Hematopoietic multipotent progenitor cell treated with erythropoietin and hydrocortisone succinate and interleukin-3 and kit ligand, for 6 days (in vitro differentiated cells): ENCODE measurements at places on chromosomes 3 and 15.

GRCh38 chr15:101521591-101521990, 32.1 kb upstream of the PCSK6 start:
- DNase-seq = peak; percentile 69

DNA sequence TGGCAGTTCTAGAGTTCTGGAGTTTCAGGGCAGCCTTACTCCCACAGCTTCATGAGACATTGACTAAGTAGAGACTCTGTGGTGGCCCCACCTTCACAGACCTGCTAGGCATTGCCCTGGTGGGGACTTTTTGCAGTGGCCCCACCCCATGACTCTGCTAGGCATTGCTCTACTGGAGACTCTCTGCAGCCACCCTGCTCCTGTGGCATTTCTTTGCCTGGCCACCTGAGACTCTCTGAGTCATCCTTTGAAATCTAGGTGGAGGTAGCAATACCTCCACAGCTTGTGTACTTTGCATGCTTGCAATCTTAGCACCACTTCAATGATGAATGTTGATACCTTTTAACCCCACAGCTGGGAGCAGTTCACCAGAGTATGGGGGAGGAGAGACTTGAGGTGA, 40.6 kb upstream of the DHX36 start:
- no peak for DNase-seq

- DNase-seq = no peak
These were observed 341.8 kb upstream of the GBE1 start for GRCh38 chr3:82103241-82103640.

- peak; percentile 58 for DNase-seq
These were observed 40.9 kb upstream of the RNU6-1 start for GRCh38 chr15:67880651-67881182.

- no peak for DNase-seq
These were observed 18.6 kb upstream of the SLC2A2 start for GRCh38 chr3:171044835-171045793.

DNA sequence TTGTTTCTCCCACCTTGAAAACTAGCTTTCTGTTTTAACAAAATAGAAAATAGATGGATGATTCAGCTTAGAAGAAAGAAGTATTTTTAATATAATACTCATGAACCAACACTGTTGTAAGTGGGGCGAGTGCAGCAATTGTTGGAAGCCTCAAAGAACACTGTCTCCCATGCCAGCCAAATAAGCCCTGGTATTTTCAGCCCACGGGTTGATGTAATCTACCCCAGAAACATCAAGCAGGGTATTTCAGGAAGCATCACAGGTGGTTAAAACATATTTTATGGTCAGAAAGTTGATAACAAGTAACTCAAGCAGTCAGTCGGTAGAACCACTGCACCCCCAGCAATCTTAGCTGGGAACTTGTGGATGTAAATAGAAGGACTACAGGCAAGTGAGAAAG, 115.9 kb downstream of the SV2B start:
- no peak for DNase-seq

DNA sequence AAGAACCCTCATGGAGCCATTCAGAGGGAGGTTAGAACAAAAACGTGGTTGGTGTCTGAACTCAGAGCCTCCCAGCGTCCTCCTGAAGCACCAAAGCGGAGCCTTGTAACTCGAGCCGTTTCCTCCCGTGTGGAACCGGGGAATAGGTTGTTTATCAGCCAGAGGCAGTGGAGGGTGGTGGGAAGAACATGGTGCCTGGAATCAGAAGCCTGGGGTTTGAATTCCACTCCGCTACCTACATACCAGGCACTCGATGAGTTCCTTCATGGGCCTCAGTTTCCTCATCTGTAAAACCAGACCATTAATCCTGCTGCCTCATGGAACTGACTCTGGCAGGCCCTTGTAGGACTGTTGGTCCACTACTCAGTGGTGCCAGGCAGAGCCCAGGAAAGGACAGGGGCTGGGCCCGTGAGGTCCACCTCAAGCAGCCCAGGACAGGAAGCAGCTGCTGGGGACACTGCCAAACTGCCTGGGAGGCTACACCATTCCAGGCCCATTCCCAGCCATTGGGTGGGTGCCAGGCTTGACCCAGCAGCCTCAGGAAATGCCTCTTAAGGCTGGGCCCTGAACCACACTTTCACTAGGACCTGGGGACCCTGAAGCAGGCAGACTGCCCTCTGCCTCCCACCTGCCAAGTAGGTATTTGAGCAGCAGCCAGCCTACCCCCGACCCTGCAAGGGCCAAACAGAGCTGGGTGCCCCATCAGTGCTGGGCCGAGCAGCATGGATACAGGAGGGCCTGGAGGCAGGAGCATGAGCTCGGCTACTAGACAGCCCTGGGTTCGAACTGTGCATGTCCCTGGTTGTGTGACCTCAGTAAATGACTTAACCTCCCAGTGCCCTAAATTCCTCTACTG, 33.4 kb downstream of the PRKCD start:
- DNase-seq = no peak

DNA sequence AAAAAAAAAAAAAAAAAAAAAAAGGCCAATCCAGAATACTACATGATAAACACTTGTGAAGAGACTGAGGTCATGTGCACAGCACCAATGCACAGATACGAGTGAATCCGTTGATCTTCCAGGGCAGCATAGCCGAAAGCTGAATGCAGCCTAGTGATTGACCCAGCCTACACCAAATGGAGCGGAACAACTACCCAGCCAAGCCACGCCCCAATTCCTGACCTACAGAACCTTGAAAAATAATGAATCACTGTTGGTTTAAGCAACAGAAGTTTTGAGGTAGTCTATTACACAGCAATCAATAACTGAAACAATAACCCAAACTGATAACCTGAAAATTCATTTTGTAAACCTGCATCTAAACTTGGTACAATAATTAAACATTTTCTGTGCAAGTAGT, 361.0 kb downstream of the FHIT start:
- DNase-seq = no peak

DNA sequence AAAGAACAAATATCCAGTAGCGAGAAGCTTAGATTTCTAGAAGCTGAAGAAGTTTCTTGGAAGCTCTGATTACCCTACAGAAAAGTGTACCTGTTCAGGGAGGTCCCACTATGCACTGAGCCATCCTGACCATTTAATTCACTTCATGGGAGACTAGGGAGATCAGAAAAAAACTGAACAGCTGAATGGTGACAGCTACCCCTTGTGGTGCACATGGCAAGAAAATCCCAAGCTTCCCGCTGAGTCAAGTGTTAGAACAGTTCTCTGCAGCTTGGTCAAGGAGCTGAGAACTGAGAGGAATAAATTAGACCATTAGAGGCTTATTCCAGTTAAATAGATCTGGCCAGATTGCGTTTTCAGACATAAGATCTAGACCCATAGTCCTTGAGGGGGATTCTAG, 197.2 kb upstream of the VEPH1 start:
- no peak for DNase-seq

DNA sequence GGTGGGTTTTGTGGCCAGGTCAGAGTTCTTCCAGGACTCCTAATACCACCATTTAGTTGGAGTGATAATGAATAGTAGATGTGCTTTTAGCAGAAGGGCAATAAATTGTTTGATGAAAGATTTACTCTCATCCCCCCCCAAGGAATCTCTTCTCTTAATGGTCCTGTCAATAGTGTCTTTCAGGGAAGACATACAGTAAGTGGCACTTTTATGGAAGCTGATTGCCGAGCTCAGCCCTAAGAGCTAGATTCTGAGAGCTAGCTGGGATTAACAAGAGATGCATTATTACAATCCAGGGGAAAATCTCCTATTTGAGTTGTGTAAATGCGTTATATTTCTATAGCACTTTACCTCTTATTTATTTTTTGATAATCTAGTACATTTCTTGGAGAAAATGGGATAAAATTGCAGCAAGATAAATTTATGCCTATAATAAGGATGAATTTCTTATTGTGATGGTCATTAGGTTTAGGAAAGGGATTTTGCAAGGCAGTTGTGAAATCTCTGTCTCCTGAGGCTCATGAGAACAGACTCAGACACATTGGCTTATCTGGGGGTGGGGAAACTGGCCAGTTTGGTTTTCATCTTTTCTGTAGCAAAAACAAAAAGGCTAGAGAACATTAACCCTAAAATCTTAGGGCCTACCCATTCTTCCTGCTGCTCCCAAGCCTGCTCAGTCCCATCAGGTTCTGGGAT, 41.6 kb upstream of the CLSTN2 start:
- DNase-seq = no peak
